Fibroblast of the aortic adventitia (primary cell): ENCODE measurements at places on chromosomes 2 and 18. TPM values are rescaled to one million over a fixed set of nuclear protein-coding genes. Genes with fewer than 3 reads are reported as not detected.
A peak's percentile ranks its signal among the peaks of the same experiment; 100 is the strongest.

- DNase-seq, result no peak
Measured at GRCh38 chr2:126771501-126772195, 115.7 kb downstream of the GYPC start.

DNA sequence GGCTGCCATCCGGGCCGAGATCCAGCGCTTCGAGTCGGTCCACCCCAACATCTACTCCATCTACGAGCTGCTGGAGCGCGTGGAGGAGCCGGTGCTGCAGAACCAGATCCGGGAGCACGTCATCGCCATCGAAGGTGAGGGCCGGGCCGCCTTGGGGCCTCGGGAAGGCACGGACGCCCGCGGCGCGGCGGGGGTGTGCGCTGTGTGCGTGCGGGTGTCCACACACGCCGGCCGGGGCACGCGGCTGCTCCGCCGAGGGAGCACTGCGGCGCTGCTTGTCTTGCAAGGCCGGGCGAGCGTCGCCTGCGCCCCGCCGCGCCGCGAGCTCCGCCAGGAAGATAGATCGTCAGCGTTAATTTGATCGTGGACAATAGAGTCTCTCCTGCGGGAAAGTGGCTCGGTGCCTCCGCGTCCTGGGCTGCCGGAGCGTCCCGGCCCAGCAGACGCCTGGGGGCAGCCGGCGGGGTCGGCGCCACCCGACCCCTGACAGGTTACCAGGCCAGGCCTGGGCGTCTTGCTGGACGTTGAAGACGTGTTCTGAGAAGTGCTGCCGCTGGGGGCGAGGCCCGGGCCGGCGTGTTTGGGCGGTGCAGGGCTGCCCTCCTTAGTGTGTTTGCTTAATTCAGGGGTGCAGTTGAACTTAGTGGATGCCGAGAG is 1.0 kb downstream of the AGAP1 start:
- DNase-seq, result peak; percentile 35

DNA sequence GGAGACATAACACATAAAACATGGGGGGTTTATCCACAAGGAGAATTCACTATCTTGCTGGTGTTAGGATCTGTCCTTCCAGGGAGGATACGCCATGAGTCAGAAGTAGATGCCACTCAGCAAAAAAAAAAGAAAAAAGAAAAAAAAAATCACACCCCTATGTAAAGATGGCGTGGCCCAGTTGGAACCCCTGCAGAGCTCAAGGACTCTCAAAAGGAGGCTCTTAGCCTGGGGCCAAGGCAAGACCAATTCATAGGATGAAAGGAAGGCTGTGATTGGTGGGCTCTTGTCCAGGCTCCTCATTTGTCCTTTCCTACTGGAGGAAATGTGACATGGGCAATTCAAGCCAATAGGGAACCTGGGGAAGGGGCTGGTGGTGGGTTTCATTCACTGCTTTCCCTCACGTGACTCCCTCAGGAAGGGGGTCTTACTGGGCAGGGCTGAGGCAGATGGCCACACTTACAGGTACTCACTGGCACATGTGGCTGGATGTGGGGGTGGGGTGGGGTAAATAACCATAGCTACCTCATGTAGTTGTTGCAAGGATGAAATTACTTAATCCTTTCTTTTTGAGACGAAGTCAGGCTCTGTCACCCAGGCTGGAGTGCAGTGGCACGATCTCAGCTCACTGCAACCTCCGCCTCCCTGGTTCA is 38.7 kb upstream of the HAAO start:
- no peak for DNase-seq

DNA sequence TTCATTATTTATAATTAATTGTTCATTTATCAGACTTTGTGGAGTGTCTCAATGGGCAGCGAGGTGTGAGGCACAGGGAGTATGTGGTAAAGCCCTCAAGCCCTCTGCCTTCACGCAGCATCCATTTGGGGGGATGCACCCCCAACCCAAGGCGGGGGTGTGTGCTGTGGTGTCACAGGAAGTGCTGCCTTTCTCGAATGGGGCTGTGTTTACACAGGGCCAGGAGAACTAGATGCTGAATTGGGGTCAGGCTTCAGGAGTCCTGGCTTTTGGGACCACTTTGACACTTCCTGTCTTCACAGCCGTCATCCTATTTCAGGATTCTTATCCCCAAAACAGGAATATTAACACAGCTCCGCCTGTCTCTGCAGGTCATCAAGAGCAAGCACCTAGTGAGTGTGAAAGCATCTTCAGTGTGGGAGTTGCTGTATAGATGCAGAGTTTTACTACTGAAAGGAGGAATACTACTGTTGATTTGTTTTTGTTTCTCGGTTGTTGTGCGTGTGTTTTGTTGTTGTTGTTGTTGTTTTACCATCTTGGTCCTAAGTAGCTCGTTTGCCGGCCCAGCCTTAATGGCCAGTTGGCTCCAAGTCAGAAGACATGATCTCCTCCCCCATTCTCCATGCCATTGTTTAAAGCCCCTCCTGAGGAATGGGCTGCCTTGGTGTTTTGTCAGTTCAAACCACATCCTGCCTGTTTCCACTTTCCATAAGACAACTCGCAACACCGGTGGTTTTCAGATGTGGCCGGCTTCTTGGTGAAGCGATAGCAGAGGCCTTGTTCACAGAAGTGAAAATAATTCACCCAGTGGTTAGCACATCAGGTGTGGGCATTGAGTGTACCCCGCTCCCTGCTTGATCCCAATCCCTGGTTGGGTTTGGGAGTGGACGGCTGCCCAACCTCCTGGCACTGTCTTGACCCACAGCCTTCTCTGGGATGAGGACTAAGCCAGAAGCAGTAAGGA is 221.3 kb downstream of the BCL2 start:
- DNase-seq, result no peak

DNA sequence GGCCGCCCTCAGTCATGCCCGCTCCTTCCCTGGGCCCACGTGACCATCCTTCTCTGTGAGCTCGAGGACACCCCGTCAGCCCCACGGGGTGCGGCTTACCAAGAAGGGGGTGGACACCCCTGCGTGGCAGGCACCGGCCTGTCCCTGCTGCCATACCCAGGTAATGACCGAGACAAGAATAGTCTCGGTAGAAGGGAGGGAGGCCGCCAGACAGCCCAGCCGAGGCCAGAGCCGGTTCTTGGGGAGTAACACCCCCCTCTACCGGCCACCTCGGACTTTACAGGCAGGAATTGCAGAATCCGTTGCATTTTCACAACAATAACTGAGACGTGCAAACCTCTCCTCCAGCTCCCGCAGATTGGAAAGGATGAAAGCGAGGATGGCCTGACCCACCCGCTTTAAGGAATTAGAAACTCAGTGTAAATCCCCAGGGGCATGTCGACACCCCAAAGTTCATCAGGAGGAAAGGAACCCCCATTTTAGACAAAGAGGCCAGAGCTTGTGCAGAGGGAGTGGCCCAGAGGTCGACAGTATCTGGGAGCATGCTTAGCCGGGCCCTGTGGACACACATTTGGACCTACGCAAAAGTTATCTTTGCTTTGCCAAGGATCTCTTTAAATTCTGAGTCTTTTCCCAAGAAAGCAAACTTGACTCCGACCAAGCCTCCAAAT is 60.1 kb upstream of the GLI2 start:
- DNase-seq, result peak; percentile 66

GRCh38 chr18:66630831-66631230 is 26.9 kb upstream of the CDH19 start:
- no peak for DNase-seq

- DNase-seq, result no peak
Measured at GRCh38 chr2:96097441-96097840, 18.9 kb downstream of the ADRA2B start.

DNA sequence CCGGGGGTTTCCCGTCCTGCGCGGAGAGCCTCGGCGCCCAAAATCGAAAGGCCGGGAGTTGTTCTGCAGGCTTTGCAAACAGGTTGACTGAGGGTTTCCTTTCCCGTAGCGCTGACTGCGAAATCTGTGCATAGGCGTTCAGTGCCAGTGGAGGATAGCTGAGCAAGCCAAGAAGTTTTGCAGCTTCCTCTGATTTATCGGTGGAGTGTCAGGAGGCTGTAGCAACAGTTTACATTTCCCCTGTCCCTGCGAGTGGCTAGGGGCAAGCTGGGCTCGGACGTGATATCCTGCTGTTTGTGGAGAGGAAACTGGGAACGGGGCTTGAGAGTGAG is 694 bp downstream of the THSD7B start:
- DNase-seq, result no peak

GRCh38 chr18:57555134-57555533 is 31.4 kb downstream of the FECH start:
- DNase-seq, result no peak

- peak; percentile 29 for DNase-seq
Measured at GRCh38 chr2:132374961-132375360, 41.6 kb upstream of the GPR39 start.

DNA sequence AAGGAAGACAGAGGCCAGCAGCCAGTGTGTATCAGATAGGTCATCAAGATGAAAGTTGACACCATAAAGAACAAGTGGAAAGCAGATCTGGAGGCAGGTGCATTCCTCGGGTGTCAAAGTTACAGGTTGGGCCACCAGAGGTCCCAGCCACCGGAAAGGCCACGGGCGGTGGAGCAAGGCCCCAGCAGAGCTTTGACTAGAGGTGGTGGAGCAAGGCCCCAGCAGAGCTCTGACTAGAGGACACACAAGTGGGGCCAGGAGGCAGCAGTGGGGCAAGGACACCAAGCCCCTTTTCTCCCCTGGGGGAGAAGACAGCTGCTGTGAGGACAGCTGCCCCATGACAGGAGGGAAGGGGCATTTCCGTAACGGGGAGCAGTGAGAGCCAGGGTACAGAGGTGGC is 115.1 kb downstream of the GYPC start:
- DNase-seq, result no peak

- DNase-seq, result peak; percentile 15
Measured at GRCh38 chr18:49135877-49136276, 185.1 kb upstream of the SMAD7 start.

The TUBA3E gene
- total RNA-seq, result not detected in 2 replicates

The NT5DC4 gene
- total RNA-seq, result not detected in 2 replicates

The PAX8 gene
- total RNA-seq, result 0.09 and 1.5 TPM in 2 replicates

The ELOA2 gene
- total RNA-seq, result not detected in 2 replicates

The KLHL29 gene
- total RNA-seq, result 2.9 and 4.7 TPM in 2 replicates

The VIT gene
- total RNA-seq, result 2.0 and 12.9 TPM in 2 replicates

The CNTNAP5 gene
- under 0.01 TPM in 1 of 2 replicates, not detected in the other for total RNA-seq

The CYRIA gene
- total RNA-seq, result 0.54 and 5.6 TPM in 2 replicates

The PFN4 gene
- total RNA-seq, result 0.45 and 1.7 TPM in 2 replicates
